ENCODE measurements at places on chromosomes 1 and 21.
A peak's percentile ranks its signal among the peaks of the same experiment; 100 is the strongest.

GRCh38 chr1:153431427-153431826, 15.1 kb downstream of the S100A7A start:
- DNase-seq: no peak

DNA sequence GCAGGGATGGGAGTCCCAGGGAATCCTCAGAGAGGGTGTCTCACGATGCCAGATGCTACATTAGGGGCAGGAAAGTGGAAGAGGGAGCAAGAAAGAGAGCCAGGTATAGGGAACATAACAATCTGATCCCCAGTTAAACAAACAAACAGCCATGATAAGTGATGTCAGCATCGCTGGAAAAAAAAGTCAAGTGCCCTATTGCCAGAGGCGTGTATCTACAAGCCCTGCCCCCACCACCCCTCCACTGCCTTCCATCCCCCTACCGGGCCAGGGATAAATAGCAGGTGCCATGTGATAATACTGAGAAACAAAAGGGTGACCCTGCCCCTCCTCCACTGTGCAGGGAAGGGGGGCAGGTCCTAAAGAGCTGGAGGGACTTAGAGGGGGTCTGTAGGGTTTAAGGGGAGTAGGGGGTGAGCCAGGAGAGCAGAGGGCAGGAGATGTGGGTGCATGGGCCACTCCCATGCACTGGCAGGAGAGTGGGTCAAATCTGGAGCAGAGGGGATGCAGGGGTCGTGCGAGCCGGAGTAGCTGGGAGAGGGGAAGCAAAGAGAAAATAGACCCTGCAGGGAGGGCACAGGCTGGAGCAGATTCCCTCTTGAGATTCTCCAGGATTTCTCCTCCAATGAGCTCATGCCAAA, 3.4 kb downstream of the SLC26A9 start:
- no peak for DNase-seq

GRCh38 chr1:40628903-40629292, 36.6 kb downstream of the RIMS3 start:
- no peak for DNase-seq

DNA sequence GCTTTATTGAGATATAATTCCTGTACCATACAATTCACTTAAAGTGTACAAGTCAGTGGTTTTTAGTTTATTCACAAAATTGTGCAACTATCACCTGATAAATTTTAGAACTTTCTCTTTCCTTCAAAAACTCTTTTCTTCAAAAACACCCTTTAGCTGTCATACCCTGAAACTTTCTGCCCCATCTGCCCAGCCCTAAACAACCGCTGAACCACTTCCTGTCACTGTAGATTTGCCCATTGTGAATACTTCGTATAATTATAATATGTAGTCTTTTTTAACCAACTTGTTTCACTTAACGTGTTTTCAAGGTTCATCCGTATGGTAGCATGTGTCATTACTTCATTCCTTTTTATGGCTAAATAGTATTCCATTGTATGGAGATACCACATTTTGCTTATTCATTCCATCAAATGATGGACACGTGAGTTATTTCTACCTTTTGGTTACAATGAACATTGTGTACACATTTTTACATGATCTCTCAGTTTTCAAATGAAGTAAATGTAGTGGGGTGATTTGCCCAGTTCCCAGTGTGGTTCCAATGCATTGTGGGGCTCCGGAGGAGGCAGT, 37.9 kb downstream of the WNT4 start:
- DNase-seq: no peak

DNA sequence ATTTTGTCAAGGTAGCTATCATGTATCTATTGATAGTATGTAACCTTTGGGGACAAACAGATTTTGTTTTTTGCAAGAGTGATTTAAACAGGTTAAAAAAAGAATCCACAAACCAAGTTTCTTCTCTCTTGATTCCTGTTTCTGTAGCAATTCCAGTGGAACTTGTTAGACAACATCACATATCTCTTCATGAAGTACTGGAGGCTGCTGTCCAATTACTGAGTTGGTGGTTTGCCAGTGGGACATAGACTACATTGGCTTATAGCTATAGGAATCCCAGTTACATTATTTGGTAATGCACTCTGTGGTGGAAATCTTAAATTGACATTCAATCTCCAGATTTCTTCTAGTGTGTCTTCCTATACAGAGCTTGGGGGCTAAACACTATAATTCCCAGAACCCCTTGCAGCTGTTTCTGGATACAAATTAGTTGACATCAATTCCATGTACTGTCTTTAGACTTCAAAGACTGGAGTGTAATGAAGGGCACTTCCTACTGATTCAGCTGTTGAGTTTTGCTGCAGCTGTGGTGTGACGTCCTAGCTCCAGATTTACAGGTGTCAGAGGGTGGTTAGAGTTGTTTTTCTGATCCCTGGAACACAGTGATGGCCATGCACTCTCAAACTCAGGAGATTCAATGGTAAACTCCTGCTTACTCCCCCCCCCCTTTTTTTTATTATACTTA, 29.4 kb upstream of the GCLM start:
- peak; percentile 1 for DNase-seq

GRCh38 chr21:41562101-41563000, 54.4 kb upstream of the TMPRSS2 start:
- DNase-seq: peak; percentile 20

- no peak for DNase-seq
These were observed 104.5 kb downstream of the CENPF start for GRCh38 chr1:214707306-214708087.

DNA sequence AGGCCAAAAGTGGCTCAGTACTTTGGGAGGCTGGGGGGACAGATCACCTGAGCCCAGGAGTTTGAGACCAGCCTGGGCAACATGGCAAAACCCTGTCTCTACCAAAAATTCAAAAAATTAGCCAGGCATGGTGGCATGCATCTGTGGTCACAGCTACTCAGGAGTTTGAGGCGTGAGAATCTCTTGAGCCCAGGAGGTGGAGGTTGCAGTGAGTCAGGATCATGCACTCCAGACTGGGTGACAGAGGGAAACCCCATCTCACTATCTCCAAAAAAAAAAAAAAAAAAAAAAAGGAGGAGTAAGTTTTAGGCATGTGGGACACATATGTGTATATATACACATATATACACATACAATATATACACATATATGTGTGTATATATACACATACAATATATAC, 165.3 kb upstream of the DPYD start:
- no peak for DNase-seq

DNA sequence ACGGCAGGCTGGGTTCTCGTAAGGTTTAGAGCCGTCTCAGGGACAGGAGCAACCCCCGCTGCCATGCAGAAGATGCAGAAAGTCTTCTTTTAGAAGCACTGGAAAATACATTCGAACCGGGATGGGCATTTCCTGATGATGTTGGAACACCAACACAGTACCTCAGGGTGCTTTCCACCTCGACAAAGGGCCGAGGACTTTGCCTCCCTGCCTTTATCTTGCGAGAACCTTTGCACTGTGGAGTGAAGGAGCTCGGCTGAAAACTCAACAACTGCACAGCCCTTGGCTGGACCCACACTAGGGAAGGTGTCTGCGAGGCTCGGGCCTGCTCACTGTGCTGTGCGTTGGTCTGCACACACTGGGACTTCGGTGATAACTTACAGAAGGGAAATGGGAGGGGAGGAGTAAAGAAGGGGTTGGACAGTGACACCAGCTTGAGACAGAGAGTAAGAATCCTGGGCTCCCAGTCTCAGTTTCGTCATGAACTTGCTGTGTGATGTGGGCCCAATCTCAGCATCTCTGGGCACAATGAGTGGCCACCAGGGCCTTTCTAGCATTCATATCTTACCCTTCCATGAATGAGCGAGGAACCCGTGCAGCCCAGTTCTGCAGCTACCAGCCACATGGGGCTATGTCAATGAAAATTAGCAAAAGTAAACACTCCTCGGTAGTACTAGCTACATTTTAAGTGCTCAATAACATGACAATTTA, 18.2 kb downstream of the RCAN1 start:
- DNase-seq: no peak

- DNase-seq: no peak
These were observed 26.0 kb downstream of the CDCA8 start for GRCh38 chr1:37718181-37718900.

DNA sequence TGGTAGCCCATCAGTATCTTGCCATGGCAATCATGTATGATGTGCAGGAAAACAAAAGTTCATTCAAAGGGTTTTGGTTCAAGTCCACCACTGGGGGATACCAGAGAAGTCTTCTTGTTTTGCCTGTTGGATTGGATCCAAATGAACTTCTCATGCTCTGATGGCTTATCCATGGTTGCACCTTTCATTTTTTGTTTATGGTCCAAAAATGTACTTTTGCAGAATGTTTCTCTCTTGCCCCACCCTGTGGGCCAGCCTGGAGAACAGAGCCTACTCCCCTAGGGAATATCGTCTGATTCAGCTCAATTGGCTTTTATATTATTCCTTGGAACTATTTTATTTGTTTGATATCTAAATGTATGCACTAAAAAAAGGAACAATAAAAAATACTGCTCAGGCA, 20.1 kb upstream of the CLCA1 start:
- no peak for DNase-seq

- no peak for DNase-seq
These were observed 321.5 kb upstream of the PTBP2 start for GRCh38 chr1:96400089-96400488.

GRCh38 chr1:44050261-44050660, 19.0 kb upstream of the SLC6A9 start:
- no peak for DNase-seq

DNA sequence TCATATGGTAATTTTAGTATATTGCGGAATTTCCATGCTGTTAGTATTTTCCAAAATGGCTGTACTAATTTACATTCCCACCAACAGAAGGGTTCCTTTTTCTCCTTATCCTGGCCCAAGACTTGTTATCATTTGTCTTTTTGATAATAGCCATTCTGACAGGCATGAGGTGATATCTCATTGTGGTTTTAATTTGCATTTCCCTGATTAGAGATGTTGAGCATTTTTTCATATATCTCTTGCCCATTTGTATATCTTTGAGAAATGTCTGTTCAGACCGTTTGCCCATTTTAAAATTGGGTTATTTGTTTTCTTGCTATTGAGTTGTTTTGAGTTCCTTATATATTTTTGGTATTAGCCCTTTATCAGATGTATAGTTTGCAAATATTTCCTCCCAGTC, 14.0 kb downstream of the CAPZA1 start:
- DNase-seq: no peak

DNA sequence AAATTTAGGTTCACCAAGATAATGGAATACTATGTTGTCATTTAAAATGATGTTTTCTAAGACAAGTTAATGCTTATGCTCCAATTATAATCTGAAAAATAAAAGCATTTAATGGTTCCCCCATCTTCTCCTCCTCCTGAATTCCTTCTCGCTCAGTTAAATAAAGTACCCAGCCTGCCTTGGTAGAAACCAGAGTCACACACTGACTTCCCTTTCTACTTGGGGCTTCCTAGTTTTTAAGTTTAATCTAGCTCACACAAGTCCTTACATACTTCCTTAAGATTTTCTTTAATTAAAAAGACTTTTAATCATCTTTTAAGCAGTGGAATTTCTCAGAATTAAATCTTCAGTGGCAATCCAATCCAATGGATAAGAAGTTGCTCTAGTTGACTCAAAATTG, 32.9 kb downstream of the CD58 start:
- no peak for DNase-seq

DNA sequence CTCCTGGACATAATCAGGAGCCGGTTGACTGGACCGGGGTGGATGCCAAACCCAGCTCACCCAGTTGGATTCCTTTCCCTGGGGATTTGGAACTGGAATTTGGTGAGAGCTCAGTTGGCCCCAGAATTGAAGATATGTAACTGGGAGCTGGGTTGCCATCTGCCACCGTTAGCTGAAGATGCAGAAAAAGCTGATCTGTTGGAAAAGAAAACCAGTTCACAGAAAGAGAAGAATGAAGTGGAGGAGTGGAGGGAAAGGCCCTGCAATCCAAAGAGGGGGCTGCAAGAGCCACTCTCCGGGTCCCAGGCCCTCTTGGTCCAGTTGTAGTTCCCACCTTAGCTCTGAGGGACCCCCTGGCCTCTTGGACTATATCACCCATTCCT, 16.0 kb downstream of the TEX35 start:
- no peak for DNase-seq

GRCh38 chr1:30618335-30618747, 105.0 kb downstream of the MATN1 start:
- no peak for DNase-seq

- DNase-seq: no peak
These were observed 54.3 kb upstream of the ASB17 start for GRCh38 chr1:75986478-75986877.

- no peak for DNase-seq
These were observed 19.9 kb upstream of the SAMD11 start for GRCh38 chr1:903721-904271.

DNA sequence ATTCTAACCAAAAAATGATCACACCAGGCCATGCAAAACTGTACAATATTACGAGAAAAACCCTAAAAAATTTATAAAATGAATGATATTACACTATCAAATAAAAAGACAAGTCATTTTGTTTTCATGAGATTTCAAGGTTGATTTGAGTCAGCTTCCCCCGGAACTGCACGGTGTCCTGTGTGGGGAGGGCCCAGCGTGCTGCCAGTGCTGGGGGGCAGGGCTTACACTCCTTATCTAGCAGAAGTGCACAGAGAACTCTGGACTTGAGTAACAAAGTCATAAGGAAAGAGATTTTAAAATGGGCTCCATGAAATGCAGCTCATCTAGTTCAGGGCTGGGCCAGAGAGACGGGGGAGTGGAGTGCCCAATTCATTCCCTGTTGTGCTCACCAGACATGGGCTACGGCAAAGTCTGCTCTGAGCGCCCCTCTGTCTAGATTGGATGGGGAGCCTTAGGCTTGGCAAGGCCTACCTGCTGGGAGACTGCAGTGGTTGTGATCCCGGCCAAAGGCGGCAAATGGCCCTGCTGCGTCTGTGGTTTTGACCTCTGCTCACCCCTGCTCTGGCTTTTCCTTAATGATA, 50.1 kb downstream of the COQ8A start:
- DNase-seq: no peak

DNA sequence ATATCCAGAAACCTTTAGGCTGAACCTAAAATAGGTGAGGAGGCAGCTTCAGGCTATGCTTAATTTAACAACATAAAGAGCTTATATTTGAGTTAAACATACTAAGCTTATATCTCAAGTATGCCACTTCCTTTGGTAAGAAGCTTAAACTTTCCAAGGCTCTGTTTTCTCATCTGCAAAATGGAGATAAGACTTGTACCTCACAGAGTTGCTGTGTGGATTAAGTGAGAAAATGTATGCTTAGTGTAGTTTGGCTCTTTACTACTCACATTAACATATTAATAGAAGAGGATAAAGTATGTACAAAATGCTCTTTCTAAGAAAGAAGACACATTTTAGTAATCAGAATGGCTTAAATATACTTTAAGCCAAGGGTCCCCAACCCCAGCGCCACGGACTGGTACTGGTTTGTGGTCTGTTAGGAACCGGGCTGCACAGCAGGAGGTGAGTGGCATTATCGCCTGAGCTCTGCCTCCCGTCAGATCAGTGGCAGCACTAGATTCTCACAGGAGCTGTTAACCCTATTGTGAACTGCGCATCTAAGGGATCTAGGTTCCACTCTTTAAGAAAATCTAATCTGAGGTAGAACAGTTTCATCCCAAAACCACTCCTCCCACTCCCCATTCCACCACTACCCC, 77.2 kb downstream of the HS2ST1 start:
- DNase-seq: no peak

- DNase-seq: no peak
These were observed 19.1 kb upstream of the EDN2 start for GRCh38 chr1:41503538-41504113.
